ENCODE measurements at places on chromosomes 7 and 10.

- DNase-seq: no peak
Observed at GRCh38 chr7:85693326-85693725, 506.5 kb upstream of the SEMA3D start.

DNA sequence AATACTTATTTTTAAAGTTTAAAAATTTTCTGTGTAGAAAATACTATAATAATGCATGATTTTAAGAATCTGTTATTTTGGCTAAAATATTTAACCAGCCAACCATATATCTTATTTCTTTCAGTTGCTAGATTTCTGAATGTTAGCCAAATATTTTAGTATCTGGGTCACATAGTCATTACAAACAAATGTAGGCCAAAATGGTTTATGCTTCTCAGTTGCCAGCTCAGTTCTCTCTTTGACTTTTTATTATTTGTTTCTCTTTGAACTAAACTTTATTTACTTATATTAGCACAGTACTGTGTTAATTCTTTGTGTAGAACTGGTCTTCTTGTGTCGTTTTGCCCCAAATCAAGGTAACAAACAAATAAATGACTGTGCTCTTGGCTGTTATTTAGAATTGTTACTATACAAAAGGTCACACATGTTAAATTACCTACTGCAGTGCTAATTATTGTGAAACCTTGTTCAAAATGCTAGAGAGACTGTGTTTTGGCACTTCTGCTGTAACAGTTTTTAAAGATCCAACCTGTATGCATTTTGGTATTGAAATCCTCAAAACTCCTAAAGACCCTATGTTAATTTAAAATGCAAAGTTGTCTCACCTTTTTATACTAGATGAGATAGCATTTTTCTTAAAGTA, 39.8 kb downstream of the ZEB1 start:
- no peak for DNase-seq

DNA sequence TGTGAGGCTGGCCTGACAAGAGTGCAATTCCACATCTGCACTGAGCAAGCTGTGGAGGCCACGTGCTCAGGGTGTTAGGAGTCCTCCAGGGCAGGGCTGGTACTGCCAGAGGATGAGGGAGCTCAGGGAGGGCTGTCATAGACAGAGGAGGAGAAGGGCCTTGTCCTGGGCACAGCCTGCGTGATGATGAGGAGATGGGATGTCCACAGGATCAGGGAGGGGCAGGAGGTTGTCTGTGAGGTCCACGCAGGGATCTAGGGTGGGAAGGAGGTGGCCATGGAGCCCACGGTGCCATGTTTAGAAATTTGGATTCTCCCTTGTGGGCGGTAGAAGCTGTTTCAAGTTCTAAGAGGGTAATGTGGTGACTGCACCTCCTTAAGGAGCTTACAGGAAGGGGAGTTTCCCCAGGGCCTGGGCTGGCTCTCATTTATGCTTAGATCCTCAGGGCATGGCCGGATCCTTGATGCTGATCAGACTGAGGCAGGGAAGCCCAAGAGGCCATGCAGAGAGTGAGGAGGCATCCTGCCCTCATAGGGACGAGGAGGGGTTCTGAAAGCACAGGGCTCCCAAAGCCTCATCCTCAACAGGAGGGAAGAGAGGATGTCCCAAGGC, 30.3 kb downstream of the CHAT start:
- no peak for DNase-seq

GRCh38 chr7:93375603-93376002, 143.4 kb downstream of the VPS50 start:
- no peak for DNase-seq

DNA sequence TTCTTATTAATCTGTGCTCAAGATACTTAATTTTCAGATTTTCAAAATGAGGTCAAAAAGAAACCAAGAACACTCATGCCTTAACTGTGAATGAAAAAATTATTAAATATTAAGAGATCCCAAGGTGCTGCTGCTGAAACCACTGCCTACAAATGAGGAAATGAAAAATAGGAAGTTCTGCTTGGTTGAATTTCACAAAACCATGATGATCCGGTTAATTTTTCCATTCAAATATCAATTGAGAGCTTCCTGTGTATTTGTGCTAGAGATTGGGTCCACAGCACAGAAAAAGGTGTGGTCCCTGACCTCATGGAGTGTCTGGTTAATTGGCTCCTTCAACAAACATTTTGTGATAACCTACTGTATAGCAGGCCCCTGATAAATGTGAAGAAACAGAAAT, 132.7 kb upstream of the YAE1 start:
- no peak for DNase-seq

DNA sequence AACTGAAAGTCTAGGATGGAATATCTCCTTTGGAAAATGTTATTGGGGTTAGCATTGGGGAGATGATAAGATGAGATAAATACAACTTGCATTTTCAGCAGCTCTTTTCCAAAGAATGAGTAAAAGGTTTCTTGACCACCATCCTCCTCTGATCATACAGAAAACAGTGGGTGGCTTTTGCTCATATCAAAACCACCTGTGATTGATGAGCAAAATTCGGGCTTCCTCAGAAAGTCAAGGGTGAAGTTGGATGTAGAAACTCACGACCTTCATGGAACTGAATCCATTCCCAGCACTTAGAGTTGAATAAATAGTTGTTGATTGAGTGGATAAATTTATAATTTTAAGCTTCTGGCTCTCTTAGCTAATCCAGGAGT, 158.4 kb downstream of the DNAJB6 start:
- DNase-seq: no peak

DNA sequence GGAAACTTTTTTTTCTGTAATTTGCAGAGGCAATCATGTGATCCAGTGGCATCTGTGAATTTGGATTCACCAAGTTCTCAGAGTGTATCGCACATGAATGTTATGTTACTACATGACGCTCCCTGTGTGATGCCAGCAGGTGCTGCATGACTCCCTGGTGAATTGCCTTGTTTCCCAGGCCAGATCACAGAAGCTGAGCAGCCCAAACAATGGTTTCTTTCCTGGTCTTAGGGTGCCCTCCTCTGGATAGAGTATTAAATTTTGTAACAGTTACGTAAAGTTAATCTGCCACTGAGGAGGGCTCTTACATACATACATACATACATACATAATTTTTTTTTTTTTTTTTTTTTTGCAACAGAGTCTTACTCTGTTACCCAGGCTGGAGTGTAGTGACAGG, 3.6 kb downstream of the ZSCAN21 start:
- DNase-seq: no peak

- no peak for DNase-seq
Observed at GRCh38 chr10:8073691-8074416, 19.4 kb downstream of the GATA3 start.

DNA sequence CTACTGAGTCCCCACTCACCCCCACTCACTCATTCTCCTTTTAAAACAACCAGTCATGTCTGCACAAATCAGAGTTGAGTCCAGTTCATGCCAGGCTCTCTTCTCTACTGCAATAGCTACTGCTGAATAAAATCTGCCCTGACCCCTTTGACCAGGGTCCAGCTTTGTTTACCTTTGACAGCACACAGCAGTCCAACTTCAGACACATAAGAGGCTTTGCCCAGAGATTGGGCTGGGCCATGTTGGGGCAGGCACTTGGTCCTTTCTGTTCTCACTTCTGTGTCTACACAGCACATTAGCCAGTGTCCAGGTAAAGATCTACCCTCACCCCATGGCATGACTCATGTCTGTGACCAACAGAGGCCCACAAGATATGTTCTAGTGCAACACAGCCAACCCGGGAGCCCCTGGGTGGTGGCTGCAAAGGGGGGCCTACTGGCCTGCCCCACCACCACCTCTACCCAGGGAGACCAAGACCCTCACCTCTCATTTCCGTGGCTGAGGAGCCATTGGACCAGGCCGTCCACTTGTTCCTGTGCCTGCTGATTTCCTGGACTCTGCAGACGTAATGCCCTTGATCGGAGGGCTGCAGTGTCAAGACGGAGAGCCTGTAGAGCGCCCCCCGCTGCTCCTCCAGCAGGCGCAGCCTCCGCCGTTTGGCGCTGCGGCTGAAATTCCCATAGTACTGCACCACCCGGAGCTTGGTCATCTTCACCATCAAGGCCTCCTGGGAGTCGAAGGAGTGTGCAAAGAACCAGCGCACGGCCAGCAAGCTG, 8.0 kb downstream of the VSTM4 start:
- DNase-seq: no peak

GRCh38 chr7:156656598-156656997, 16.0 kb downstream of the RNF32 start:
- no peak for DNase-seq

DNA sequence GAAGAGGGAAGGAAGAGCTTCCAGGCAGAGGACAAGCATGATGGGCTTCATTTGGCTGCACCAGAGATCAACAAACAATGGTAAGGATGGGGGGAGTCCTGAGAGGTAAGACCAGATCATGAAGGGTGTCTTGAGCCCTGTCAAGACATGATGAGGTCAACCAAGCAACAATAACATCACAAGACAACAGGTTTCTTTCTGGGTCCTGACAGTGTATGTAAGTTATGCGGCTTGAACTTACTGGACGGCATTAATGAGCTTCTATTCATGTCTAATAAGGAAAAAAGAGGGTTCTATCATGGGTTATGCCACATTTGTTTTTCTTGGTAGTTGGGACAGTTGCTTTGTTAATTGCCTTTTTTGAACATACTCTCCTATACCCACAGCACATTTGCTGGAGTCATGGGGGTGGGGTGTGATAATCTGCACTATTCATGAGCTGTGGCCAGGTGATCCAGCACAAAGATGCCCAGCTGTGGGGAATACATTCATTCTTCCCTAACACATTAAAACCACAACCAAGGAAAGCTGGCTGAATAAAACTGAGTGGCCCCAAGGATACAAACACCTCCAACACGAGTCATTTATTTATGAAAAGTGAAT, 168.8 kb upstream of the KLF14 start:
- DNase-seq: no peak

- no peak for DNase-seq
Observed at GRCh38 chr7:46557295-46557711, 636.2 kb upstream of the IGFBP3 start.

- no peak for DNase-seq
Observed at GRCh38 chr7:93944673-93945072, 23.1 kb downstream of the GNG11 start.

- DNase-seq: no peak
Observed at GRCh38 chr7:90841759-90842429, 245.8 kb downstream of the CDK14 start.

DNA sequence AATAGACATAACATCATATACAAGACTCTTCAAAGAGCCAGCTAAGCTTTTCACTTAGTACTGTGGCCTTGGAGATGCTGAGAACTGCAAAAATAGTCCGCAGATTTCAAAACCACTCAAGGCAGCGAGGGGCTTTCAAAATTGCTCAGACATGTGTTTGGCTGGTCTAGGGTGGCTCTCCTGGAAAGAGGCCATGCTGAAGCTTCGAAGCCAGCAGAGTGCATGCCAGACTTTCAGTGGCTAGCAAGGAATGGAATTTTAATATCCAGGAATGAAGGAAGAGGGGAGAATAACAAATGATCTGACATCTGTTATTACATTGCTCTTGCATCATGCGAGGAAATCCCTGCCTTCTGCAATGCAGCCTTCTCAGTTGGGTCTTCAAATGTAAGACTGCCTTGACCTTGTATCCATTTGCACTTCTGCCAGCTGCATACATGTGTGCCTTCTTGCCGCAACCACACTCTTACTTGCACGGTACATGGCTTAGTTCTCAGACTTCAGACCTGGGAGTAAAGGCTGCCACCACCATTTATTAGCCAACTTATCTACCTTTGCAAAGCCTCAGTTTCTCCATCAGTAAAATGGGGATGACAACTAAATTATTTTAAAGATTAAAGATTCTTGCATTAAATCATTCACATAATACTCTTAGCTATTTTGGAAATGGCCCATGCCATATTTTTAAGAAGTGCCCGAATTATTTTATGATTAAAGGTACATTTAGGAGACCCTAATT, 55.9 kb downstream of the ITIH5 start:
- no peak for DNase-seq

- DNase-seq: no peak
Observed at GRCh38 chr7:66216687-66217086, 11.6 kb downstream of the TPST1 start.

DNA sequence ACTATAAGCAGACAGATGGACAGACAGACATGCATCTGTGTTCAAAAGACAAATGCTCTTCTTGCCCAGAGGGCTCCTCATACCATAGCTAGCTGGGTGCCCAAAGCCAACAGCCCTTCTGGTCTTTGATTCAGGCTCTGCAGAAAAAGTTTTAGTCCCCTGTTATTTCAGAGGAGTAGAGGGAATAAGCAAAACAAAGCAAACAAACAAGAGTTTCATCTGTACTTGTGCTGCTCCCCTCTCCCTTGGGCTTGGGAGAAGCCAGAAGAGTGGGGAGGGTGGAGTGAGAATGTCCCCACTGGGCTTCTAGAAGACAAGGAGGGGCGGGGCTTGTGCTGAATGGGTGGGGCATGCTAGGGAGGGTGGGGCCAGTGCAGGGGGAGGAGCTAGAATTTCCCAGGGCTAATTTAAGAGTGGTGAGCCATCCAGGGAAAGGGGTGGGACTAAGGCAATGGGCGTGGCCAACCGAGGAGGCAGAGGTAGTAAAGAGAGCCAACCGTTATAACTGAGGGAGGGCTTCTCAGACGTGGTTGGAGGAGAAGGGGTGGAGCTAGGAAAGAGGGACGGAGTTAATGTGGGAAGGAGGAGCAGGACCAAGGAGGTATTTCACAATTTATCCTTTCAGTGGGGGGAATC, 101.2 kb upstream of the MGMT start:
- DNase-seq: no peak

GRCh38 chr10:60372436-60372835, 17.2 kb downstream of the ANK3 start:
- DNase-seq: no peak

GRCh38 chr7:139393621-139394211, 34.0 kb downstream of the LUC7L2 start:
- no peak for DNase-seq

GRCh38 chr10:93259126-93259525, 185.4 kb downstream of the CYP26A1 start:
- no peak for DNase-seq

GRCh38 chr10:5470062-5470751, 29.2 kb downstream of the CALML5 start:
- no peak for DNase-seq

GRCh38 chr7:83267141-83267631, 104.5 kb upstream of the PCLO start:
- no peak for DNase-seq

DNA sequence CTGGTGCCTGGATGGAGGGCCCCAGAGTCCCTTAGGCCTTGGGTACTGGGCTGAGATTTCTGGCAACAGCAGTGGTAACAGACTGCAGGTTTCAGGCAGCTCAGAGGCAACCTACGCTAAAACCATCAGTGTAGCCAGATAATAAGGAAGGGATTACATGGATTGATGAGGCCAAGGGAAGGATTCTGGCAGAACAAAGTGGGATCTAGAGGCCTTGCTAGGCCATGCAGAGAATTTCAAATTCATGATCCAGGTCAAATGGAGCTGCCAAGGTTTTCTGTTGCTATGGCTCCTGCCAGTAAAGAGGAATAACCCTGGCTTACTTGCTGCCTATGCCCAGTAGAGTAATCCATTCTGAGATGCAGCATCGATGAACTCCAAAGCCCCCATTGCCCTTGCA, 445.7 kb downstream of the ADRA2A start:
- no peak for DNase-seq

- DNase-seq: no peak
Observed at GRCh38 chr7:34807548-34808340, 149.7 kb downstream of the NPSR1 start.

GRCh38 chr7:153072806-153073205, 313.3 kb downstream of the ACTR3B start:
- DNase-seq: no peak
